LHCN-M2 (cell line): ENCODE measurements at places on chromosomes 2 and 18. TPM values are rescaled to one million over a fixed set of nuclear protein-coding genes. Genes with fewer than 3 reads are reported as not detected.

DNAJC5G gene
- not detected in 2 replicates for total RNA-seq

UNC50 gene
- 49.3 and 56.1 TPM in 2 replicates for total RNA-seq

ANKRD30B gene
- total RNA-seq, result 1.1 and 1.4 TPM in 2 replicates

TTR gene
- not detected in 2 replicates for total RNA-seq

UGT1A5 gene
- not detected in 2 replicates for total RNA-seq

CDH2 gene
- 30.3 and 31.1 TPM in 2 replicates for total RNA-seq

RAPGEF4 gene
- 0.23 and 0.26 TPM in 2 replicates for total RNA-seq

CD8B2 gene
- total RNA-seq, result not detected in 2 replicates

UGT1A4 gene
- not detected in 2 replicates for total RNA-seq

PLEKHB2 gene
- 134 and 140 TPM in 2 replicates for total RNA-seq
